EL (cell line): ENCODE measurements at places on chromosomes 1 and 21.

DNA sequence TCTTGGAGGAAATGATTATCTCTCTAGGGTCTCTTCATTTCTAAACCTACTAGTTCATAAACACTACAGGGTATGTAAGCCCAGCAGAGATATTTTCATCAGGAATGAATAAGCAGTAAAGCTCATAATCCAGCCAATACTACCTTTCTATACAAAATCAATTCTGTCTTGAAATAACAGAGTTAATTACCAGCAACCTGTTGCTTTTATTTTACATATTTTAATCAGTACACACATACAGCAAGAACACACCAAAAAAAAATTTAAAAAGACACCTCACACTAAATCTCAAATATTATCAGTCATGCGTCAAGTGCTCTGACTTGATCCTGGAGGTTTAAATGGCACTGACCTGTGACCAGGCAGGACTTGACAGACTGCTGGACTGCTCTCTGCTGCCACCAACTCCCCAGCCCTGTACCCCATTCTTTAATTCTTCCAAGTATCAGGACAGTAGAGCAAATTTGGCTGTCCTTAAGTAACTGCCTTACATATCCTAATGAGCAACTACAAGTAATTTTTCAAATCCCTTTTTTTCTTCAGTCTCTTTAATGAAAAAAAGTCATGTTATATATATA lies 98.5 kb downstream of the CDC42BPA start:
- no peak for DNase-seq

DNA sequence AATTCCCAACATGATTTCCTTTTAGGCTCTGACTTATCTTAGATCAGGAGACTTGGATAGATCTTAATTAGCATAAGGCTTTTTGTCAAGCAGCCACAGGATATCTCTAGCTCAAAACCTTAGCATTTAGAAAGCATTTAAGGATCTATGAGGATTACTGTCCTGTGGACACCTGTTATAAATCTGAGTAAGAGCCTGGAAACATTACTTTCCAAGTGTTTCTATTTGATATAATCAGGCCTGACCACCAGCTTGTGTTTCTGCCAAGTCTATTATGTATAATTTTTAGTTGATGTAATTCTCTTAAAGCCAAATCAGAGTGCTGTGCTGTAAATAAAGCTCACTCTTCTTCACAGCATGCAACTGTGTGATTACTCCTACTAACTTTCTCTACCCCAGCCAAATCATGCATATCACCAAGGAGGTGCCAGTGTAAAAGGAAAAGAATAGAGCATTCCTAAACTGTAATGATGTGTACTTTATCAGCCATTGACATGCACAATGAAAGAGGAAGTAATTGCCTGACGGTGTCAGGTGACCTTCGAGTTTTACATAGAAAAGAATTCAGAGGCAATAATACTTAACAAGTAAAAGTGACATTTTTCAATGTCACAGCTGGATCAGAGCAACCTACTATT lies 309.9 kb upstream of the PRMT6 start:
- no peak for DNase-seq

GRCh38 chr1:240462766-240463395 lies 149.1 kb downstream of the GREM2 start:
- DNase-seq: no peak

DNA sequence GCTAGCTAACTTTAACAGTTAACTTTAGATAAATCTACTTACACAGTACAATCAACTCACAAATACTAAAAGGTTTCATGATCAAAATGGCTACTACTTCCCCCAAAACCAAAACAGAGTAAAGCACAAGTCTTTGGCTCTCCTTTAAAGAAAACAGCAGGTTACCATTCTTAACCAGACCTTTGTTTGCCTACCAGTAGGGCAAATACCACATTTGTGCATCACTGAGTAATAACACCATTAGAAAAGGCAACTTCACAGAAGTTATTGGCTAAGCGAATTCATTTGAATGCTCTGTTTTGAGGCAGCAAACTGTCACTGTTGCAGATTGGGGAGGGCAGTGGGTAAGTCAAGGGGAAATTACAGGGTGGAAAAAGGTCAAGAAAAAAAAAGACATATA lies 17.3 kb upstream of the SERPINC1 start:
- no peak for DNase-seq

GRCh38 chr1:107357376-107357775 lies 216.5 kb downstream of the NTNG1 start:
- no peak for DNase-seq

GRCh38 chr1:1892079-1892762 lies 1.3 kb upstream of the GNB1 start:
- no peak for DNase-seq

DNA sequence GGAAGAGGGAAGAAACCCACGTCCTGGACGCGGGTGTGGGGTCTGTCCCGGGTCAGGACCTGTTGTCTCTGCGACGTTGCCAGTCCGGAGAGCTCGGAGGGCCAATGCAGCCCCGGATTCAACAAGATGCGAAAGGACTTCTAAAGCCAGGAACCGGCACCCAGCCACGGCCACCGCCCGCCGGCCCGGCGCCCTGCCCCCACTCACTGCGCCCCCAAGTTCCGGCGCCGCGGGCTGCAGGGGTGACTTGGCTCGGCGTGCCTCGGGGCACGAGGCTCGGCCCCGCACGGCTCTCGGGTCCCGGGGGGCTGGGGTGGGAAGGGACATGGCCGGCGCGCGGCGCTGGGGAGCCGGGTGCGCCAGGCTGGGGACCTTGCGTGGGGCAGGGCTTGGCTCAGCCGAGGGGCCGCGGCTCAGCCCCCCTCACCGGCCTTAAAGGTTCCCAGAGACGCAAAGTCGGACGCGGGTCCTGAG lies 51.8 kb upstream of the H6PD start:
- DNase-seq: no peak

DNA sequence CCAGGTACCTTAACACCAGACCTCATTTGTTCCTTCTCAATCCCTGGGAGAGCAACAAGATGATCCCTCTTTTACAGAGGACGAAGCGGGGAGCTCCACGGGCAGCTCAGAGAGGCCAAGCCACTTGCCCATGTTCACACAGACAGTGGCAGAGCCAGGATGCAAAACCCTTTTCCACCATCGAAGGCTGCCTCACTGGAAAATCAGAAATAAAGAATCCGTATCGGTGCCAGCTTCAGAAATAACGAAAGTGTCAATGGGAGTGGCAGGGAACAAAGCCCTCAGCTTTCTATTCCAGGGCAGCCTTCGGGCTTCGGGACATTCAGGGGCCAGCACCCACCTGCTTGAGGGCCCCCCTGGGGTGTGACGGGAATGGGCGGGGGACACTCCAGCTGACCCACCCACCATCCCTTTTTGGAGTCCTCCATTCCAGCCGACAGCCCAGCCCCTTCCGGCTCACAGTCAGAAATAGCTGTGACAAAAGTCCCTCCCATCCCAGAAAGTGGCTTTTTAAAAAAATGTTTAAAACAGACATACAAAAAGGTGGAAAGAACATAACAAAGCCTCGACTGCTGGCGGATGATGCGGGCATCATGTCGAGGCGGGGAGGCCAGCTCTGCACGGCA lies 6.0 kb downstream of the IFFO2 start:
- peak; percentile 35 for DNase-seq

DNA sequence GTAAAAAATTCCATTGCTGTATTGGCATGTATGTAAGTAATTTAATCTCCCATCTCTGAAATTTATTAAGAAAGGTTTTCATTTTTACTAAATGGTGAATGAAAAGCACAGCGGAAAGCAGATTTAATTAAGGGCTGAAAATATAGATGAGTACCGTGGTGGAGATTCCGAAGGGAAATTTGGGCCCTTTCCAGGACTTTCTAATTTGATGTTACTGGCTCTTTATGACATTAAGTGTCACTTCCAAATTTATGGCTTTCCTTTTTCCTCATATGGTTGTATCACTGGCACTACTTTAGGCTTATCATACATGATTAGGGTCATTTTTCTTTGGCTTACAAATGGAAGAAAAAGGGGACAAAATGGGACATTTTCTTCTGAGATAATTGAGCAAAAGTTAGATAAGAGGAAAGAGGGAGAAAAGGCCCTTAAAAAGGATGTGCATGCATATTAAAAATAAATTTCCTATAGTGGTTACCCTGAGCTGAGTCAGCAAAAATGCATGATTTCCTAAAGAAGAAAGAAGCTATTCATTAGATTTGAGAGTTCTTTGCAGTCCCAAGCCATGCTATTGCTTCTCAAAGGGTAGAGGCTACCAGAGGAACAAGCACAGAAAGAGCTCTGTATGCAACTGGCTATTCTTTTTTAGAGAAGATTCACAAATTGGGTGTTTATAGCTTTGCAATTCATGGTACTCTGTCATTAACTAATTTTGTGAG lies 74.9 kb upstream of the CNIH3 start:
- no peak for DNase-seq

GRCh38 chr1:152954436-152954835 lies 7.4 kb downstream of the SPRR5 start:
- no peak for DNase-seq

- peak; percentile 99 for DNase-seq
These were observed 106.5 kb upstream of the SLC44A3 start for GRCh38 chr1:94713472-94714141.

- no peak for DNase-seq
These were observed 93.2 kb downstream of the CCDC185 start for GRCh38 chr1:223486366-223486765.
